NCI-H1048 (cell line): ENCODE measurements at places on chromosomes 16 and 17.

DNA sequence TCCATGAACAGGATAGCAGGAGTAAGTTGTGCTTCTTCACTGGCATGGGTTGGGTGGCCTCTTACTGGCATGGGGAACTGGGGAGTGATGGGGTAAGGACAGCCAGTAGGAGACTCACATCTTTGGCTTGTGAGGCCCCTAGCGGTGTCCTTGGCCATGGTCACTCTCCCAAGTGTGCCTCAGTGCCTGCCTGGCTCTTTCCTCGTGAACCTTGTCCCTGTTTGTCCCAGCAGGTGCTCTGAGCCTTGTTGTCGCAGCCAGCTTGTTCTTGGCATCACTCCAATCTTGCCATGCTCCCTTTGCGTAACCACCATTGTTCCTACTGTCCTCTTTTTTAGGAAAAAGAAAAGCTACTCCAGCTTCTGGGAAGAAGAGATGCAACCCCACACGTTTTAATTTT, 53.6 kb upstream of the SDK2 start:
- no peak for DNase-seq

DNA sequence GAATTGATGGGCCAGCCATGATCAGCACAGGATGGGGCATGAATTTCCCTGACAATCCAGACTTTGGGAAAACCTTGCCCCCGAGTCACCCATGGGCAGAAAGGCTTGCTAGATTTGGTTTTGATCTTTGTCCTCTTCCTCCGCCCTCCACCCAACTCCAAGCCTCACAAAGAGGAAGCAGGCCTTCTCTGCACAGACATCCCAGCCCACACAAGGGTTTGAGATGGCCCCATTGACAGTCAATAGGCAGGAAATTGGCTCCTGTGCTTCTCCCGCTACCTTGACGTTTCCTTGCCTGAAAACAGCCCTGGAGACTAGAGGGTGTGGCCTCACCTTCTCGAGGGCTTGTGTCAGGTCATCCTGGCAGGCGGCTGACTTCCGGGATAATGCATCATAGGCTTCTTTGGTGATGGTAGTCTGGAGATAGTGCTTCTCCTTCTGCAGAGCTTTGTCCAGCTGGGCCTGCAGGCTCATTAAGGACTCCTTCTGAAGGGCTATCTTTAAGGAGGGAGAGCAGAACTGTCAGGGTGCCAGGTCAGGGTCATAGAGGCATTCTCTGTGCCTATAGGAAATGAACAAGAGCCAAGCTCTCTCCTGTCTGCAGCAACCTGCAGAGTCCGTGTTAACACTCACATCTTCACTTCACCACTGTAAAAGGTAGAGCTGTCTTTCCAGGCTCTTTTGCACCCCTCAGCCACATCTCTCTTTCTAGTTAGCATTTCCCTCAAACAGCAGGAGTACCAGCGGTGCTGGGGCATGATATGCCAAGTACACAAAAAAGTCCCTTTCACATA, 32.2 kb downstream of the DHX38 start:
- DNase-seq, result no peak

- no peak for DNase-seq
These were observed 71.9 kb upstream of the NOG start for GRCh38 chr17:56521414-56522141.

GRCh38 chr17:76793775-76794174, 55.9 kb downstream of the MFSD11 start:
- DNase-seq, result no peak

DNA sequence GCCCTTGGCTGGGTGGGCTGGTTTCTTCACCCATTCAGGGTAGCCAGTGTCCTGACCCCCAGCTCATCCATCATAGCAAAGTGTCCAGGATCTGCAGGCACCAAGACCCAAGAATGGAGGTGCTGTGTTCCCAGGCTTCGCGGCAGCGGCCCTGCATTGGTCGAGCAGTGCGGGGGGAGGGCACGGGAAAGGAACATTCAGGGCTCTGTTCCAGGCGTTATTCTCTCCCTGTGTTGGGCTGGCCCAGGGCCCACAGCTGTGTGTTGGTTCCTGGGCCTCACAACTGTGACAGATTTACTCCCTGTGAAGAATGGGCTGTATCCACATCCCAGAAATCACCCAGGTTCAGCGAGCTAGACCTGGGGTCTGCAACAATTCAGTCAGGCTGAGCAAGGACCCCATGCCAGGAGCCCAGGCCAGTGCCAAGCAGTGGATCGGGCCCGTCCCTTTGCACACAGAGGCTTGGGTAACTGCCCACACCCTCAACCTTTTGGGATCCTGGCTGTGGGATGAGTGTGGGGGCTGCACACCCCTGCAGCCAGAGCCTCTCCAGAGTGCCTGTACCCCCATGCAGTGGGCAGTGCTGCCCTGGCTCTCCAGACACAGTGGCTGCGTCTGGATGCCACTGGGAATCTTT, 10.0 kb downstream of the GPT2 start:
- no peak for DNase-seq

DNA sequence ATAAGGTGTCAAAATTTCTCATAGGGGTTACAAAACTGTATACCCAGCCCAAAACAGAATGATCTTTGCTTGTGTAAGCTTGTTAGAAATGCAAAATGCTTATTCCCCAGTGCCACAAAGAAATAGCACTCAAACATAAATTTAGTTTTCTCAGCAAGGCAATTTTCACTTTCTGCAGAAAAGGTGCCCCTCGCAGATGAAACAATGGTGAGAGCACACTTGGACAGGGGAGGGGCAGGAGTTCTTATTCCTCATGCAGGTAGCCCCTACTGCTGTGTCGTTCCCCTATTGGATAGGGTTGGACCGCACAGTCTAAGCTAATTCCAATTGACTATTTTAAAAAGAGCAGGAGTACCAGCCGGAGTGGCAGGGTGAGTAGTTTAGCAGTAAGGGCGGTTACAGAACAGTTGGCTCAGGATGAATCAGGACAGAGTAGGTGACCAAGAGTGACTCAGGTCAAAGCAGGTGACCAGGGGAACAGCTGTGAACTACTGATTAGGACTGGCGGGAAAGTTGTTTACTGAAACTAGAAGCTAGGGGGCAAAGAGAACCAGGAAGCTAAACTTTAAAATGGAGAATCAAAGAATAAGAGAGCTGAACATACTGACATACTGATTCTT, 5.5 kb upstream of the LDHD start:
- DNase-seq, result no peak
